ENCODE measurements at places on chromosomes 4 and X.

- no peak for DNase-seq
These were observed 524 bp upstream of the RPS3A start for GRCh38 chr4:151098979-151099228.

DNA sequence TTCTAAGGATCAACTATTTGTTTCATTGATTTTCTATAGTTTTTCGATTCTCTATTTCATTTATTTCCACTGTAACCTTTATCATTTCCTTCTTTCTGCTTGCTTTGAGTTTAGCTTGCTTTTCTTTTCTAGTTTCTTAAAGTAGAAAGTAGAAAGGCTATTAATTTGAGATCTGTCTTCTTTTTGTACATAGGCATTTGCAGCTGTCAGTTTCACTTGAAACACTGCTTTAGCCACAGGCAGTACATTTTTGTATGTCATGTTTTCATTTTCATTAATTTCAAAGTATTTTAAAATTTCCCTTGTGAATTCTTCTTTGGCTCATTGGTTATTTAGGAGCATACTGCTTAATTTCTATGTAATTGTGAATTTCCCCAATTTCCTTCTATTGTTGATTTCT is 152.2 kb downstream of the SH3KBP1 start:
- DNase-seq, result no peak

GRCh38 chr4:76722838-76723237 is 175.1 kb downstream of the SOWAHB start:
- no peak for DNase-seq

DNA sequence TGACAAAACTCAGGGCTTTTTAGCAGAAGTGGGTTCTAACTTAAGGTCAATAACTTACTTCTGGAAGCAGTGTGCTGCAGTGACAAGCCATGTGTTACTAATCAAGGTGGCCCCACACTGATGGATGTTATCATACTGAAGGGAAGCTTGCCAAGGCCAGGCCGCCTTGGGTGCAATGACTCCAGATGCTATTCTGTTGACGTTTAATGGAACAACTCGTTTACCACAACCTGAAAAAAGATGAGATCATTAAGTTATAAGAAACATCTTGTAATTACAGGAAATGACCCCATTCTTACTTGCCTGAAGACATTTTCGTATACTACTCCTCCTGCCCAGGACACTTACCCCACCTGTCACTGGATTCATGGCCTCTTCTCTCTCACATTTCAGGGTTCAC is 38.9 kb upstream of the TMPRSS11D start:
- DNase-seq, result no peak

DNA sequence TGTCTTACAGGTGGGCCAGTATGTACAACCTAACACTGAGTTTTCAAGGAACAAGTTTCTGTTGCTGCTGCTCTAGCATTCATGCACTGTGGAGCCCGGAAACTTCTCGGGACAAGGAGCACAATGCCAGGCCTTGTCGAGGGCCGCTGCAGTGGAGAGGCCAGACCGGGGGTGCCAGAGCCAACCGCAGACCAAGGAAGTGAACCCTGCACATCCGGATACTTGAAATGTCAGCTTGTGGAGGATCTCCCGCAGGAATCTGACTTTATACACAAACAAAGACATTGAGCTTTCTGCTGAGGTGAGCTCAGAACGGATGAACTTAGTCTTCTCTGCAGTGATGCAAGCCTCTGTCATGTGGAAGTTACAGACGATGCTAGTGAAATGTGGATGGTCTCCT is 99.5 kb downstream of the ZNF827 start:
- no peak for DNase-seq

- no peak for DNase-seq
These were observed 1147.9 kb downstream of the NLGN4X start for GRCh38 chrX:5080791-5081190.

- no peak for DNase-seq
These were observed 15.9 kb downstream of the CTAG1A start for GRCh38 chrX:154600759-154601374.

GRCh38 chrX:320126-320783 is 1.7 kb upstream of the GTPBP6 start:
- peak; percentile 40 for DNase-seq

DNA sequence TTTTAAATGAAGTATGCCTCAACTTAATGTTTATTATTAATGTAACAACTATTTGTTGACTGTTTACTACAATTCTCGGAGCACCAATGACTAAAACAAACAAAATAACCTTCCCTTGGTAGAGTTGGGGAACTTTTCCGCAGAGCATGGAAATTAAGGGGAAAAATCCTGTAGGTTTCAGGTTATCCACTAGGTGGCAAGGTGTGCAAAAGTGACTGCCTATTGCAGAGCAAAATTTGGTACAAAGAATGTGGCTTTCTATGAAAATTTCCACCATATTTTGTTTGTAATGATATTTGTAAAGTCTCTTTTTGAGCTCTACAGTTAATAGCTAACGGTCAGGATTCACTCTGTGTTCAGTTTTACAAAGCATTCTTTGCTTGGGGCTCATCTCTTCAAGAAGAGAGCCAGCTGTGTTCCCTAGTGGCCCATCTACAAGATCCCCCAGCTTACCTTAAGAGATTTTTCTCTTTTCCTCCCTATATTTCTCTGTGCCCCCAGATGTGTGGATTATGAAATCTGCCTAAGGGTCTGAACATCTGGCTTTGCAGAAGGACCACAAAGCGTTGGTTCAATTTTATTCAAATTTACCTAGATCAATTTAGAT is 61.1 kb downstream of the FBXO8 start:
- DNase-seq, result no peak

- DNase-seq, result no peak
These were observed 447.9 kb upstream of the TECRL start for GRCh38 chr4:64857198-64857597.

- no peak for DNase-seq
These were observed 44.3 kb downstream of the SPATA18 start for GRCh38 chr4:52095374-52095773.

- no peak for DNase-seq
These were observed 13.3 kb downstream of the RNF4 start for GRCh38 chr4:2482192-2482591.

GRCh38 chr4:95547715-95548471 is 880 bp downstream of the UNC5C start:
- no peak for DNase-seq

DNA sequence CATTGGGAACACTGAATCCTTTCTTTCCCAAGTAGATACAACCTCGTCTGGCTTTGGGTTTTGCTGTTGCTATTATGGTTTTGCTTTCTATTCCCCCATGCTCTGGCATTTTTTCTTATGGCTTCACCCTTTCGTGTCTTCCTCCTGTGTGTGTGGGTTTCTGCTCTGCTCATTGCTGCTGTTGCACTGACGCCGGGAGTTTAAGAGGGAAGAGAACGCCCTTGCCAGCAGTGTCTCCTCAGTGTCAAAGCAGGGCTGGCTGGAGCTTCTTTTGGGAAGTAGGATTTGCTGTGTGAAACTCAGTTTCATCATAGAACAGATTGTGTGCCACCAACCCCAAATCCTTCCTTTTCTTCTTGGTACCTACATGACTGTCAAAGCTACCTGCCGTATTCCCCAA is 63.7 kb downstream of the CLDN22 start:
- DNase-seq, result no peak

DNA sequence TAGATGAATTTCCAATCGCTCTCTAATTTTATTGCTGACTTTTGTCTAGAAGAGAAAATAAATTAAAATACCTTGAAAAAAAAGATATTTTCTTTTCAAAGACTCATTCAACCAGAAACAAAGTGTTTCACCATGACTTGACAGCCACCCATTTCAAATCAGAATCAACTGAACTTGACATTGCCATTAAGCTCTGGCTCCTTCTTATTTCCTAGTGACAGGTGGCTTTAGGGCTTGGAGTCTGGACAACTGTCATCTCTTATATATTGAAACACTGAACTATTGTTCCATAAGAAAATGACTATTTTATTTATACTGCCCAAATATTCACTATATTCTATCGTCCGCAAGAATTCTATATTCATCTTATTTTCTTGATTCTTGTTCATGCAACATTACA is 229.2 kb downstream of the SLC39A8 start:
- no peak for DNase-seq

GRCh38 chr4:110224812-110225211 is 26.4 kb upstream of the ELOVL6 start:
- DNase-seq, result no peak

DNA sequence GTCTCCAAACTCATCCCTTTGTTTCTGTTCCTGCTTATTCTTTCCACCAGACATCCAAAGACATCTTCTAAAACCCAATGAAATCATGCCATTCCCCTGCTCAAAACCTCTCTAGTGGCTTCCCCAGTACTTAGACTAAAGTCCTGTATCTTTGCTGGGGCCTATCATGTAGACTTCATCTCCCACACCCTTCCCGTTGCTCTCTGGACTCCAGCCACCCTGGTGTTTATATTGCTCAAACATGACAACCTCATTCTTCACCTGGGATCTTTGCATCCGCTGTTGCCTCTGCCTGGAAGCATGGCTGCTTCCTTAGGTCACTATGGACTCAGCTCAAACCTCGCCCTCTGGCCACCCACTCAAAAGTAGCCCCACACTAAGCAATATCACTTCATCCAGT is 23.7 kb downstream of the TBC1D1 start:
- no peak for DNase-seq

GRCh38 chr4:89284828-89285227 is 22.8 kb downstream of the GPRIN3 start:
- no peak for DNase-seq

DNA sequence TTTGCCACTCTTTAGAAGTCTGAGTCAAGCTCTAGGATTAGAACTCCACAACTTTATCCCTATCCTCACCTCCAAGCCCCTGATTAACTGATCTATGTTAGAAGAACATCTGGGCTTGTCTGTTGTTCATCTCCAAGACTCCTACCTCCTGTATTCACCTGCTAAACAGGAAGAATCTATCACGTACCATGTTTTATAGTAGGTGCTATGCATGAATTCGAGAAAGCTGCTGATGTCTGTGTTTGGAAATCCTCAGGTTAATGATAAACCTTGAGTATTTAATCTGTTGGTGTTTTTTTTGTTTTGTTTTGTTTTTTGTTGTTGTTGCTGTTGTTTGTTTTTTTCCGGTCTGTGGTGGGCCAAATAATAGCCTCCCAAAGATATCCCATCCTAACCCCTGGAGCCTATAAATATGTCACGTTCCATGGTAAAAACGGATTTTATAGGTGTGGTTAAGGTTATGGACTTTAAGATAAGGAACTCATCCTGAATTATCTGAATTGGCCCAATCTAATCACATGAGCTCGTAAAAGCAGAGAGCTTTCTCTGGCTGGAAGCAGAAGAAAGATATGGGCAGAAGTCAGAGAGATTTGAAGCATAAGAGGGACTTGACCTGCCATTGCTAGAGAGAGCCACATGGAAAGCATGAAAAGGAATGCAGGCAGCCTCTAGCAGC is 101.2 kb upstream of the DUSP21 start:
- DNase-seq, result no peak

DNA sequence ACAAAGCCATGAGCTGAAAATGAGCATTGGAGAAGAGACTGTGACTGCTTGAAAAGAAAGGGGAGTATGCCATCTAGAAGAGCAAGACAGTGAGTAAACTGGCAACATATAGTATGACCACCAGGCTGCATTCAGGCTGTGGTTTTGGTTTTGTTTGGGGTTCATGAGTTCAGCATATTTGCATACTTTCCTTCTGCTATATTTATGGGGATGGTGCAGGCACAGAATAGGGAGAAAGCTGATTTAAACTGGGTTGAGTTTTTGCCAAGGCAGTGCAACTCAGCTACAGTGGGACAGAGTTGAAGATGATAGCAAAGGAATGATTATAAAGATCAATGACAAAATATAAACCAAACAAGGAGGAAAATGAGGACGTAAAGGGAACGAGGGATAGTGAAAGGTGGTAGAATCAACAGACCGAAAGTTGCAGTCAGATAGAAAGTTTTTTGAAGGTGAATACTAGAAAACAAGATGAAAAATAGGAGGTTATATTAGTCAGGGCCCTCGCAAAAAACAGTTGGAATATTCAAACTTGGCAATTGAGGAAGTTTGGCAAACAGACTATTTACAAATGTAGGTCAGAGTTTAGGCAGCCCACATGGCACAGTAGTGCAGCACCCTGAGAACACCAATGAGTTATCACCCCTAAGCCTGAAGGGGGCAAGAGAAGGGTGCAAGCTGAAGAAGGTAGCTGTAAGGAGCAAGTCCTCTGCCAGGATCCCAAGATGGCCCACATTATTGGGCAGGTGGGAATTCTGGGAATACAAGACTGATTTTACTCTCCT is 114.8 kb upstream of the MAP9 start:
- no peak for DNase-seq

GRCh38 chr4:172308078-172308477 is 494.9 kb downstream of the GALNTL6 start:
- no peak for DNase-seq

- no peak for DNase-seq
These were observed 30.8 kb downstream of the ASB5 start for GRCh38 chr4:176238157-176238610.

GRCh38 chr4:82381661-82382296 is 8.0 kb upstream of the HNRNPD start:
- DNase-seq, result no peak

DNA sequence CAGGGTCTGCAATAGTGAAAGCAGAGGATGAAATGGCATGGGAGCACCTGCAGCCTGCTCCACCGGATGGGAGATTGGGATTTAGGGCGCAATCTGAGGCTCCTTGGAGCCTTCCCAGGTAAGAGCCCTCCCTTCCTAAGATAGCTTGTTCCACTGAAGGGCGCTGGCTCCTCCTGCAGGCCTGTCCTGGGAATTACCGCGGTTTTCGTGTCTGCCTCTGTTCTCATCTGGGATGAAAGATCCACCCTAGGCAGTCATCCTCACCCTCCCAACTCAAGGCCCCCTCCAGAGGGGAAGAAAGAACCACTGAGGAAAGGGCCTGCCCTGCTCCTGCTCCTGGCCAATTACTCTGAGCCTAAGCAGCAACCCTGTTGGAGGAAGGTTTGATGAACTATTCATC is 547.5 kb downstream of the SMARCA1 start:
- DNase-seq, result peak; percentile 70

GRCh38 chrX:110338935-110339334 is 19.7 kb upstream of the RTL9 start:
- no peak for DNase-seq

- no peak for DNase-seq
These were observed 50.0 kb downstream of the GALNT7 start for GRCh38 chr4:173218411-173219125.

DNA sequence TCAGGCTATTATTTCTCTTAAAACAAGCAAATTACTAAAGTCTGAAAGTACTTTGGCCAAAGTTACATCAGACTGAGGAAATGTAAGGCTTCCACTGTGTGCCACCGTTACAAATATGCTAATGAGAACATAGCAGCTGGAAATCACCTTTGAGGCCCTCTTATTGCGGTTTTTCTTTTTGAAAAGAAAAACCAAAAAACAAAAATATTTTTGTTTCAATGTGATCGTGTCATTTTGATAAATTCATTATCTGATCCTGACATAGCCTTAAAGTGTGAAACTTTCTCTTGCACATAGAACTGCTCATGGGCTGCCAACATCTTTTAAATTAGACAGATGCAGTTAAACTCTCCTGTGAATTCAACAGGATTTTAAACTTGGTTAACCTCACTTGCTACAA is 2.8 kb upstream of the TIFA start:
- no peak for DNase-seq

- DNase-seq, result no peak
These were observed 57.1 kb downstream of the FAM47B start for GRCh38 chrX:34999702-35000101.

- DNase-seq, result no peak
These were observed 20.7 kb downstream of the PCGF3 start for GRCh38 chr4:726235-726787.

All from HAP-1 (cell line).